Muscle of back (tissue), 13 donors: ENCODE measurements at places on chromosomes 2 and 18. TPM values are rescaled to one million over a fixed set of nuclear protein-coding genes. Genes with fewer than 3 reads are reported as not detected.

Gene ANKRD30BL
- polyA plus RNA-seq = 0.08 TPM

Gene EGR4
- not detected for polyA plus RNA-seq

Gene COBLL1
- 8.1 TPM for polyA plus RNA-seq

Gene SERTAD2
- polyA plus RNA-seq = 21.9 TPM

Gene UGT1A5
- not detected for polyA plus RNA-seq

Gene CDKL4
- polyA plus RNA-seq = not detected

Gene SULT1C2
- polyA plus RNA-seq = 1.5 TPM

Gene KANSL3
- polyA plus RNA-seq = 23.7 TPM

Gene FRZB
- polyA plus RNA-seq = 11.9 TPM

Gene TRMT61B
- 11.5 TPM for polyA plus RNA-seq

Gene MITD1
- 21.5 TPM for polyA plus RNA-seq
